SK-N-SH treated with all-trans-retinoic acid at 6 μM for 48 hours (cell line): ENCODE measurements at places on chromosomes 1 and 21.
A peak's percentile ranks its signal among the peaks of the same experiment; 100 is the strongest.

- peak; percentile 86 for ATAC-seq
Observed at GRCh38 chr1:31007462-31007991, 58.0 kb downstream of the PUM1 start.

DNA sequence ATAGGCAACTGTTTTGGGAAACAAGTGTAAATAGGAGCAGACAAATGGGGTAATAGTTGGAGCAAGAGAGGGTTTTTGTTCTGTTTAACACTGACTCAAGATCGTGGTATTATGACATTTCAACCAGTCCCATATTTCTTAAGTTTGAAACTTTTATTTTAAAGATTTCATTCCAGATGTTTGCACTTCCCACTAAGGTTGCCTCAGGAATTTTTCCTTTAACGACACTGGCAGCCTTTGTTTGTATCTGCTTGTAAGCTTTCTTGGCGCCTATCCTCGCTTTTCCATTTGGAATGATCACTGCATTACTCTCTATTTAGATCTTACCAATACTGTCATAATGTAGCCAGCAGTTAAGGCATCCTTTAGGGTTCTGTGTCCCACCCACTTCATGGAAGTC, 67.7 kb downstream of the ALG6 start:
- no peak for ATAC-seq

GRCh38 chr21:19420565-19420964, 1017.0 kb upstream of the TMPRSS15 start:
- ATAC-seq, result no peak

DNA sequence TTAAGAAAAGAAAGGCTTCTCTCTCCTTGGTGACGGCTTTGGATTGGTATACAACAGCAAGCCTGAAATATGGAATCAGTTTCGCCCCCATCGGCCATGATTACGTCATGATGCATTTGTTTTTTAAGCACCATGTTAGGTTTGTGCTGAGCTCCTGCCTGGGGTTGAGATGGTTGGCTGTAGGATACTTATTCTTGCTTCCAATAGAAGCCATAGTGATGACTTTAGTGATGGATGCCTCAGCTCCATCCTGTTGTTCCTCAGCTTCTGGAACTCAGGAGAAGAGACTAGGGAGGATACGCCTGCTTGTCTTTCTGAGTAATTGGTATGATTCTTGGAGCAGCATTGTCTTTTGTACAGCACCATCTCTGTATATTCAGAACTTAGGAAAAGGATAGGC, 14.7 kb downstream of the XCL1 start:
- no peak for ATAC-seq

DNA sequence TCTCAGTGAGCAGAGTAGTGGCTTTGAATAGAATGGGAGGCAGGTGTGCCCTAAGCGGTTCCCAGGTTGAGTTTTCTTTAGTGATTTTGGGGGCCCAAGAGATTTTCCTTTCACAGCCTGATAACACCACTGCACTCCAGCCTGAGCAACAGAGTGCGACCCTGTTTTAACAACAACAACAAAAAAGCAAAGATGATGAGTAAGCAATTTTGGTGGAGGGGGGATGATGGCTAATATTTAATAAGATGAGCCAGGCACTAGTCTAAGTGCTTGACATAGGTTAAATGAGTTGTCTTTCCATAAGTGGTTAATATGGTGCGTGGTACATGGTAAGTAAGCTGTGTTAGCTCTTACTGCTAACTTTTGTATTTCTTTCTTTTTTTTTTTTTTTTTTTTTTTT, 2.0 kb downstream of the RNPEP start:
- no peak for ATAC-seq

DNA sequence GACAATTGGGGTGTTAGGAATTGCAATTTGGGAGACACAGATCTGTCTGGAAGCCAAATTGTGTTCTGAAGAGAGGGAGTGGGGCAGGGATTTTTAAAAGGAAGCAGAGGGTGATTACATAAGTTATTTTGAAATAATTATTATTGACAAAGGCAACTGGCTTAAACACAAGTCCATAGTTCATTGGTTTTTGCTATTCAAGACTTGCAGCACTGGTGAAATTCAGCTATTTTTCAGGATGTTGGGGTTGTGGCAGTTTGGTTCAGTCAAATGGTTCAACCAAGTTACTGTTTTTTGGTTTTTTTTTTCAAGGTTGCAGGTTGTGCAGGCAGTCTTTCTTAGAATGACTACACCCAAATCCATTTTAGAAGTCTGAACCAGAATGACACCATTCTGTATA, 300.0 kb upstream of the DEPDC1 start:
- ATAC-seq, result no peak
